ENCODE measurements at places on chromosomes 1 and 21.

DNA sequence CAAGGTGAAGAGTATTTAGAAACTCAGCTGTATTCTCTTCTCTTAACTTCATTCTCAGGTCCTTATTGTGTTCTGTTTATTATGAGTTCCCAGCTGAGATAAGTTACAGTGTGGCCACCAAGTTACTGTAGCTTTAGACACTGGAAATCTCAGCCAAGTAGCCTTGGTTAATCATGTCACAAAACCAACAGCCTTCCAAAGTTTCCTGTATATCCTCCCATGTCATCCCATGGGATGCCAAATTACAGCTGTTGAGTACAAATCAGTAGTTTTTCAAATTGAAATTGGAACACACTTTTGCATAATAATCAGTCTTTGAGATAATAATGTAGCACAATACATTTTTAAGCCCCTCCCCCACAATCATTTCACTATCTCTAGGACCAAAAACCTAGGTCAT, 10.7 kb downstream of the ADAMTS5 start:
- DNase-seq: no peak

DNA sequence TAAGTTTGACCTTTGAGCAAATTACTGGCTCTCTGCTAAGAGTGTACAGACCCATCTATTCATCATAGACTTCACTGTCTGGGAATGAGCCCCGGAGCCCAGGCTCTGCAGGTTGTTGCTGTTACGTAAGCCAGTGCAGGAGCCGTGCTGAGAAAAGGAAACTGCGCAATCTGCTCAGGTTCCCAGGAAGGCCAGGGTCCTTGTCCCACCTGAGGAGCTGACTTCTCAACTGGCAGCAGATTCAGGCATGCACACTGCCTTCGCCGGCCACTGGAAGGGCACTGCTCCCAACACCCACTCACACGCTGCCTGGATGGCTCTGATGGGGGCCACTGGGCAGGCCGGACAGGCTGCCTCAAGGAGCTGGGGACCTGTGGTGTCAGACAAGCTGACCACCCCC, 19.5 kb downstream of the RCAN1 start:
- DNase-seq: no peak

DNA sequence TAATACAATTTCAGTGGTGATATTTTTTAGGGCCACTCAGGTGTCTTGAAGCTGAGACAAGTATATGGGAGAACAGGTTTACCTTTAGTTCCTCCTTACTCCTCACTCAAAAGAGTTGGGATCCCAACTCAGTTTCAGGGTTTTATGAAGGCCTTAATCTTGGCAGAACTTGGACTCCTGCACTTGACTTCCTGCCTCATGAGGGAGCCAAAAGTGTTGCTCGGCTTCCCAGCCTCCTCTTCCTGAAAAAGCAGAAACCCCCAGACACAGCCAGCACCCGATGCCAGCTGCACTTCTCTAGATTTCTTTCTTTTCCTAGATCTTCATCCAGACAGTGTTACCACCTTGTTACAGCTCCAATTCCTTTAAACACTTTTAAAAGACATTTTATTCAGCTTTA, 70.8 kb upstream of the TMPRSS2 start:
- no peak for DNase-seq

DNA sequence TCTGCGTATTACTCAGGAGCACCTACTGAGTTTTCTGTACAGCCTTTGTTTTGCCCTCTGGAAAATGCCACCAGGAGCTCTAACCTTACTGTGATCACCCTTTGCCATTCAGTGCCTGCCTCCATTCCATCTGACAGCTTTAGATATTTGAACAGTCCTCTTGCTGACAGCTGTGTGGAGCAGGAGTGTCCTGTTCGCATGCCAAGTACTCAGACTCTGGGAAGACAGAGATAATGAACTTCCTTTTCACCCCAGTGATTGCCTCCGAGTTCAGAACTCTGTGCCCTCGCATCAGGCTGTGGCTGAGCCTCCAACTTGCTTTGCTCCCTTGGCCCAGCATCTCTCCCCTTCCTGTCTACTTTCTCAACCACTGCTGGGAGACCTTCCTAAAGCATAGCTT, 74.0 kb downstream of the CACNA1E start:
- no peak for DNase-seq

- DNase-seq: no peak
Observed at GRCh38 chr1:172578586-172578985, 45.6 kb downstream of the SUCO start.

DNA sequence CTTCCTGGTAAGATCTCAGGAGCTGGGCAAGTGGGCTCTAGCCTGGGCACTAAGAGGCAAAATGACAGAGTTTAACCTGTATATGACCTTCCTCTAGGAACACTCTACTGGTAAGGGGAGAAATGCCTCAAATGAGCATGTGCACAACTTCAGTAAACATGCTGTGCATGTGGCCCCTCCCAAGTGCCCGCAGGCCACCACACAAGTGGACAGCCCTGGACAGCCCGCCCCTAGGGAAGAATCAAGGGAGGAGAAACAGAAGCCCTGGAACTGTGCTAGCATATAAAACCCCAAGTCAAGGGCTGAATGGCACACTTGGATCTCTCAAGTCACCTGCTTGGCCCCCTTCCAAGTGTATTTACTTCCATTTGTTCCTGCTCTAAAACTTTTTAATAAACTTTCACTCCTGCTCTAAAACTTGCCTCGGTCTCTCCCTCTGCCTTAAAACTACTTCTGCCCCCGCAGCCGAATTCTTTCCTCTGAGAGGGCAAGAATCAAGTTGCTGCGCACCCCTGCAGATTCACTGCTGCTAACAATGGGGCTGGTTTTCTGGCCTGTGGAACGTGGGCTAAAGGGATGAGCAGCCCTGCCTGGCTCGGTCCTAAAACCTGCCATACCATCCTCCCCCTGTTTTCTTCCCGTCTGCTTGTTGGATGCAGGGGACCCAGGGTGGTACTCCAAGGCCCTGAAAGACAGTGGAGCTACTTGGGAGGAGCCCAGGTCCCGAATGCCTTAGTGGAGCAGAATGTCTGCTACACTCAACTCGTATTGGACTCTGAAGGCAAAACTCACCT, 93.5 kb downstream of the IER5 start:
- DNase-seq: no peak

- DNase-seq: no peak
Observed at GRCh38 chr1:34655206-34655874, 99.5 kb upstream of the GJB5 start.
